ENCODE measurements at places on chromosomes 16 and 17.

DNA sequence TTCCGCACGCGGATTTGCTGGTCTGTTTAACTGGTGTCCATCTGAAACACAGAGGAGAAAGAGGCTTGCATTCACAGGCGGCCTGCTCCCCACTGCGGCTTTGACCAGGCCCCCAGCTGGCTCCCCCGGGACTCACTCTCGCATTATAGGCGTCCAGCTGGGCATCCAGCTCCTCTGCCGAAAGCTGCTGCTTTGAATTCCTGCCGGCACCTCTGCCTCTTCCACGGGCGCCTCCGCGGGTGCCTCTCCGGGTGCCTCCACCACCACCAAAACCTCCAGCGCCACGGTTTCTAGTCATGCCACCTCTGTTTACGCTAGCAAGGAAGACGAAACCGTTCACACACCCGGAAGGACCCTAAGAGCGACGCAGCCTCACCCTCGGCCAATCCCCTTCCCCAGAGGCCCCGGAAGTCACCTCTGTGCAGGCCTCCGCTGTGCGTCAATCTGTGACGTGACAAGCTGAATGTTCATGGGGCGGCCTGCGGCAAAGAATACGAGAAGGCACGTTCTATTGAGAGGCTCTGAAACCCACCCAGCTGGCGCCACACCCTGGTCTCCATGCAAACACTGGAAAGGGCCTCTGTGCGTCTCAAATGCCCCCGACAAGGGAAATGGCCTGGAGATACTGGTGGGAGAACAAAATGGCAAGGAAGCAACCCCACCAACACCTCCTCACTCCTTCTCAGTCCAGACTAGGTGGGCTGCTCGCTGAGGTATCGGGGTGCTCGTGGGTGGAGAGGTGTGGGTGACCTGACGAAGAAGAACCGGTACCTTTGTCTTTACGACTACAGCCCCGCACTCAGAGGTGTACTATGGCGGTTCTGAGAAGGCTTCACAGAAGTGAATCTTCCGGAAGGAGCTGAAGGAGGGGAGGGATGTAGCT, 3.0 kb downstream of the ALYREF start:
- DNase-seq: no peak

- DNase-seq: no peak
Observed at GRCh38 chr16:1745181-1745899, 26.0 kb downstream of the NME3 start.

GRCh38 chr16:81706327-81707295, 72.5 kb upstream of the PLCG2 start:
- no peak for DNase-seq

GRCh38 chr17:48486557-48486956, 44.3 kb downstream of the HOXB1 start:
- DNase-seq: peak; percentile 95

DNA sequence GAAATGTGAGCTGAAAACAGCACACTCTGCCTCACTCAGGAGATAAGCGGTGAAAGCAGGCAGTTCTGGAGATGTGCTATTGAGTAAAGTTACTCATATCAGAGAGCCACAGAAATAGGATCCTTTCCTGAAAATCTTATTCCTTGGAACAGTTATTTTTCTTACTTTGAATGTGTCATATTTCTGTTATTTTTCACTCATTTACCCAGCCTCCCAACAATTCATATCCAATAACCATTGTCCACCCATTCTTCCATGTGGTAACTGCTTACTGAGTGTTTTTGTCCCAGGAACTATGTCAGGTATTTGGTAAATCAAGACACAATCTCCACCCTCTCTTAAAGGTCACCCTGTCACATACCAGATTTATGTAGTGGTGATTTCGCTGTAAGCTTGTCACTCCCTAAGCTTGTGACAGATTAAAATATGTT, 144.9 kb downstream of the PARN start:
- no peak for DNase-seq

Data from skeletal muscle cell (primary cell).